CD4-positive, alpha-beta T cell treated with Interleukin-17A for 4 hours (primary cell): ENCODE measurements at places on chromosomes 7 and 10.

DNA sequence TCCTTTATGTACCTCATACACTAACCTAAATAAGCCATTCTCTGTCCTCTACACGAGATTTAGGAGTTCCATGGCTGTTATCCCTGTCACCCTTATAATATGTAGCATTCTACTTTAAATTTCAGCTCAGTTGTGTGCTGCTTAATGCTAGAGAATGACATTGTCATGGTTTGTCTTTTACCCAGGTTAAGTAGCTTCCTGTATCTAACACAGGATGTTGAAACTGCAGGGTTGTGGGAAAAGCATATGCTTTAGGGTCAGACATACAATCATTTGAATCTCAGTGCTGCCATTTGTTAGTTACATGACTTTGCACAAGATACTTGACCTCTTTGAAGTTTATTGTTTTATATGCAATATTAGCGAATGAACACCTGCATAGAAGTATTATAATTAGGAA lies 235.1 kb upstream of the CACNA2D1 start:
- DNase-seq = no peak

DNA sequence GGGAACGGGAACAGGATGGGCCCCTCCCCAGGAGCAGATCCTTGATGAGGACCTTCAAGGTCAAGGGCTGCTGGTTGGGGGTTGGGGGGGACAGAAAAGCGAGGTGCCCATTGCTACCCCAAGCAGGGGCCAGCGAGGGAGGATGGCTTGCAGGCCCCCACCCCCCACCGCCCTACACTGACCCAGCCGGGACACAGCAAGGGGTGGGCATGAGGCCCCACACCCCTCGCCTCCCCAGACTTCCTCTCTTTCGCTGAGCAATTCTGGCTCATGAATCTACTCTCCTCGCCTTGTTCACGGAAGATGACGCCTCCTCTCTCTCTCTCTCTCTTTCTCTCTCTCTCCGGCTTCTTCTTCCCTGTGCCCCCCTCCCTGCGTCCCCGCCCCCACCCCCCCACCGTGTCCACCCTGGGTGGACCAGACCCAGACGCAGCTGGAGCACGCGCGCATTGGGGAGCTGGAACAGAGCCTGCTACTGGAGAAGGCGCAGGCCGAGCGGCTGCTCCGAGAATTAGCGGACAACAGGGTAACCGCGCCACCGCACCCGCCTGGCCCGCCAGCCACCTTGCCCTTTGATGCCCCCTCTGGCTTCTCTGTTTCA lies 81.1 kb upstream of the GTF2IRD1 start:
- no peak for DNase-seq

GRCh38 chr7:41969561-41970105 lies 266.7 kb upstream of the INHBA start:
- DNase-seq = no peak

GRCh38 chr7:1902231-1902855 lies 232.3 kb downstream of the ELFN1 start:
- no peak for DNase-seq

- no peak for DNase-seq
Observed at GRCh38 chr10:61302124-61302523, 151.1 kb downstream of the TMEM26 start.

GRCh38 chr7:2225336-2225735 lies 7.4 kb downstream of the MAD1L1 start:
- DNase-seq = no peak
